Adrenal gland (tissue), 19 donors: ENCODE measurements at places on chromosomes 3 and 15. TPM values are rescaled to one million over a fixed set of nuclear protein-coding genes. Genes with fewer than 3 reads are reported as not detected.

- DNase-seq, result no peak
Measured at GRCh38 chr3:66338927-66339326, 118.1 kb downstream of the SLC25A26 start.

DNA sequence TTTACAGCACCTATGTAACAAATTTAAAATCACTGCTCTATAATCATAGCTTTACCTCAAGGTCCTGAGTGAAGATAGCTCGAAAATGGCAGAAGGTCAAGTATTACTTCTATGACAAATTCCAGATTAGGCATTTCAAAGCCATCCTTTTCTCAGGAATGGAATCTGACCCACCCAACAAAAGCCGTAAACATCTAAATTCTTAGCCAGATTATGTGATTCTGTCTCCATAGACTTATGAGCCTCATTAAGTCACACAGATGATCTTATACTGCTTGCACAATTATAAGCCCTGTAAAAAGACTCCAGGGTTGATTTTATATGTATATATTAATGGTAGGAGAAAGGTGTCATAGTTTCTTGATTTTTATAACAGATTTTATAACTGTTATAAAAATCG lies 56.9 kb downstream of the CEP152 start:
- no peak for DNase-seq

- no peak for DNase-seq
Measured at GRCh38 chr15:62935300-62936081, 107.1 kb upstream of the TPM1 start.

- DNase-seq, result no peak
Measured at GRCh38 chr3:155995525-155996370, 124.6 kb upstream of the KCNAB1 start.

DNA sequence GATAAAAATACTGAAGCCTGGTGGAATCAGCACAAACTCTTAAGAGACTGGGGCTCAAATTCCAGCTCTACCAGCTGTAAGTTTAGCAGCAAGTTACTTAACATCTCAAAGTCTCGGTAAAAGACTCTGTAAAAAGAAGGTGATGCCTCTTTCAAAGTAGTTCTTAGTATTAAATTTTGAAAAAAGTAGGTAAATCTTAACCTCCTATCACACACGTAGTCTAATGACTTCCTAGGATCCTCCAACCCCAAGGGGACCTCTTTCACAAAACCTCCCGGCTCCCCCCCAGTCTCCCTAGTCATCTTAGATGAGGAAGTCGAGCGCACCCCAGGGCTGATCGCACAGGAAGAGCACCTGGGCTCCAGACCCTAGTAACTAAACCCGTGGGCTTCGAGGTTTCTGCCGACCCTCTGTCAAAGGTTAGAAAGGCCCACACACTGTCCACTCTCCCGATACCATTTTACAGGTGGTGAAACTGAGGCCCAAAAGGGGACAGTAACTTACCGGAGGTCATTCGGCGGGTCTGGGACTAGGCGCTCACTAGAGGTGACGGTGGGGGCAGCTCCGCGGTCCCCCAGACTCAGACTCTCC lies 427 bp downstream of the MBD4 start:
- peak; percentile 52 for DNase-seq

- DNase-seq, result no peak
Measured at GRCh38 chr3:191376516-191377141, 46.3 kb upstream of the UTS2B start.

GRCh38 chr3:53493963-53494791 lies at the start of gene CACNA1D:
Gene CACNA1D (plus strand): TSS chr3:53494611. CDS start chr3:53495167, 556 bp downstream.
- DNase-seq, result peak; percentile 53

DNA sequence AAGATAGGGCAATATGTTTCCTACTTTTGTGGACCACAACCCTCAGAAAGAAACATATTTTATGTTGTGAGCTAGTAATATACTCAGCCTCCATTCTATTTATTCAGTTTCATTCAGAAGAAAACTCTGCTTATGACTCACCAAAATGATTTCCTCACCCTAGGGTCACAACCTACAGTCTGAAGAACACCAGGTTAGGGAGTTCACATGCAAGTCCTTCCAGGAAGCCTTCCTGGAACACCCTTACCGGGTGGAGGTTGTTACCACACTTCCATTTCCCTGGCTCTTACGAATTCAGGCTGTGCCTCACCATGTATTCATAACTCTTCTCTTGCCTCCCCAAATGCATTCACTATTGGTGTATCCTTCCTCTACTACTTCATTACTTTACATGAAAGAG lies 228.0 kb upstream of the ADAMTS9 start:
- no peak for DNase-seq

- DNase-seq, result no peak
Measured at GRCh38 chr3:31541089-31541488, 8.4 kb downstream of the STT3B start.

- DNase-seq, result no peak
Measured at GRCh38 chr3:13105896-13106250, 32.6 kb upstream of the IQSEC1 start.

DNA sequence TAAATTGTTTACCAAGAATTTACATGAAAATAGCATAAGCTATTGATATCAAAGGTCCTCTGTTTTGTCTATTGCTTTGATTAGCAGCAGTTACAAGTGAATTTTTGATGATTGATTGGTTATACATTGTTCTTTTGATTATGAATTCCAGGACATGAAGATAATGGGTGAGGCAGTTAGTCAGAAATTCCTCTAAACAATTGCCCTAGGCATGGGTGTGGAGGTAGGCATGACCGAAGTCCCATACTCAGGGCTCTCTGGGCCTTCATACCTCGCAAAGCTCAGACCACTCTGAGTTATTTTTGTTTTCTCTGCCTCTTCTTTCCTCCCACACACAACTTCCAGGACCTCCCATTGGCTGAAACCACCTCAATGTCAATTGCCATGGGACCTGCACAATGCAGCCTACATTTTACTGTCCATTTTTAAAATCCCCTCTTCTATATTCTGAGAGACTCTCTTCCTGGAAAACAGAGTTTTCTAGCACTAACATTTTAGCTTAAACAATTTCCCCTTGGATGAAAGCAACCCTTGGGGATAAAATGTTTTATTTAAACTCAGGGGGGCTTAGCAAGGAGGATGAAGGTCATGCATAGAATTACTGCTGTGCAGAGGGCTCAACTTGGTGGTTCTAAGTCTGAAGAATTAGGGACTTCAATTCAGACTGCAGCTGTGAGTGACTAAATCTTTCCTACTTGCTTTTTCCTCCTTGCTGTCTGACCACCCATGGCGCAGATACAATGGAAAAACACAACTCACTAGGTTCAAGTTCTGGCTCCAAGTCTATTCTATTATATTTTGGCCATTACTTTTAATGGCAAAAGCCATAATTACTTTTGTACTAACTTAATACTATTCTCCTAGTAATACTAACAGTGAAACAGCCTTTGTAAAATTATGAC lies 594.8 kb downstream of the NTRK3 start:
- DNase-seq, result no peak

DNA sequence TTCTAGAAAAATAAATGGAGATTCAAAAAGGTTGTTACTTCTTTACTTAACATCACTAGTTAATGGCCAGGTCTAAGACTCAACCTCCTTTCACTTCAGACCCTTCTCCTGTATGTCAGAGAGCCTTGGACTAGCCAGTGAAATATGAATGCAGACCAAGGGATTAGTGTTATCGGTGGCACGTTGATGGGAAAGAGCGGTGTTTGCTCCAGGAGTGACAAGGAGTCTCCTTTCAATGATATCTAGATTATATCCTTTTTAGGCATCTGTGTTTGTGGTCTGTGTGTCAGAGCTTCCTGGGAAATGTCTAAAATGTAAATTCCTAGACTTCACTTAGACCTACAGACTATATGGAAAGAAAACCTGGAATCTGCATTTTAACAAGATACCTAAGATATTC lies 658.0 kb upstream of the KCNMB2 start:
- DNase-seq, result no peak

Gene PAQR9
- polyA plus RNA-seq, result not detected

Gene KIF7
- polyA plus RNA-seq, result 1.6 TPM

Gene ZNF660
- polyA plus RNA-seq, result 1.3 TPM

Gene CLDN11
- polyA plus RNA-seq, result 5.7 TPM

Gene PLA2G4E
- polyA plus RNA-seq, result 1.1 TPM

Gene EPHB1
- polyA plus RNA-seq, result 0.10 TPM
